AG04450 (cell line): ENCODE measurements at places on chromosomes 13 and 19.

- peak; percentile 41 for DNase-seq
Observed at GRCh38 chr19:14476673-14477401, 1.7 kb upstream of the PTGER1 start.

DNA sequence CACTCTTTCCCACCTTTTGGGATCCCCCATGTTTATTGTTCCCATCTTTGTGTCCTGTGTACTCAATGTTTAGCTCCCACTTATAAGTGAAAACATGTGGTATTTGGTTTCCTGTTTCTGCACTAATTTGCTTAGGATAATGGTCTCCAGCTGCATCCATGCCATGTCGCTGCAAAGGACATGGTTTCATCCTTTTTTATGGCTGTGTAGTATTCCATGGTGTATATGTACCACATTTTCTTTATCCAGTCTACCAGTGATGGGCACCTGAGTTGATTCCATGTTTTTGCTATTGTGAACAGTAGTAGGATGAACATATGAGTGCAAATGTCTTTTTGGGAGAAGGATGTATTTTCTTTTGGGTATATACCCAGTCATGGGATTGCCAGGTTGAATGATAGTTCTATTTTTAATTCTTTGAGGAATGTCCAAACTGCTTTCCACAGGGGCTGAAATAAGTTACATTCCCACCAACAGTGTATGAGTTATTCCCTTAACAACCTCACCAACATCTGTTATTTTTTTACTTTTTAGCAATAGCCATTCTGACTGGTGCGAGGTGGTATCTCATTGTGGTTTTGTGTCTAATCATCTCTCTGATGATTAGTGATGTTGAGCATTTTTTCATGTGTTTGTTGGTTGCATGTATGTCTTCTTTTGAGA, 55.7 kb upstream of the MEDAG start:
- DNase-seq = no peak

DNA sequence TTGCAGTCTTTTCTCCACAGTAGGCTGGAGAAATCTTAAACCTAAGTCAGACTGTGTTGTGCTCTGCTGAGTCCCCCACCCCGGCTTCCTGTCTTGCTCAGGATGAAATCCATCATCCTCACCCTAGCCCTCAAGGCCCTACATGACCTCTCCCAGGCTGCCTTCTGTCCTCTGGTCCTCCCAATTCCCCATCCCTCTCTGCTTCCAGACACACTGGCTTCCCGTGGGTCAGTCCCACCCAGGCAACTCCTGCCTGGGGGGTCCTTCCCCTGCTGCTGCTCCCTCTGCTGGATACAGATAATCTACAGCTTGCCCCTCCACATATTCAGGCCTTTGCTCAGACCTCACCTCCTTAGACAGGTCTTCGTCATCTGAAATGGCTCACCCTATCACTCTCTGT, 18.4 kb upstream of the CBY2 start:
- no peak for DNase-seq

DNA sequence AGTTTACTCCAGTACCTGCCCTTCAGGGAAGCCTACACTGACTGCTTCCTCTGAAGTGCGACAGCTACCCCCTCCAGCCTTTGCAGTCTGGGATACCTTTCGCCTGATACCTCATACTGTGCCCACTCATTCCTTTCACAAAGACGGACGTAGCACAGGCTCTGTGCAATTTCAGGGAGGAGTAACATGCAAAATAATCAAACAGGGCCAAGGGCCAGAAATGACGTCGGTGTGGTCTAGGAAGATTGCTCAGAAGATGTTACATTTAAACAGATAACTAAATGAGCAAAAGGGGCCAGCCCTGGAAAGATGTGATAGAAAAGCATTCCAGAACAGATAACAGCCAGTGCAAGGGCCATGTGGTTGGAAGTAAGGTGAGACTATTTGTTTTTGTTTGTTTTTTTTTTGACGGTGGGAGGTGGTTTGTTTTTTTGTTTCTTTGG, 6.6 kb upstream of the DDX39A start:
- peak; percentile 38 for DNase-seq

- no peak for DNase-seq
Observed at GRCh38 chr19:43534305-43534815, 1.4 kb downstream of the ZNF575 start.
